Urinary bladder (tissue), 4 donors: ENCODE measurements at places on chromosomes 2 and 18.

GRCh38 chr2:128380961-128381938, 62.6 kb upstream of the HS6ST1 start:
- no peak for DNase-seq

GRCh38 chr18:77071711-77072292, 60.8 kb downstream of the MBP start:
- no peak for DNase-seq

DNA sequence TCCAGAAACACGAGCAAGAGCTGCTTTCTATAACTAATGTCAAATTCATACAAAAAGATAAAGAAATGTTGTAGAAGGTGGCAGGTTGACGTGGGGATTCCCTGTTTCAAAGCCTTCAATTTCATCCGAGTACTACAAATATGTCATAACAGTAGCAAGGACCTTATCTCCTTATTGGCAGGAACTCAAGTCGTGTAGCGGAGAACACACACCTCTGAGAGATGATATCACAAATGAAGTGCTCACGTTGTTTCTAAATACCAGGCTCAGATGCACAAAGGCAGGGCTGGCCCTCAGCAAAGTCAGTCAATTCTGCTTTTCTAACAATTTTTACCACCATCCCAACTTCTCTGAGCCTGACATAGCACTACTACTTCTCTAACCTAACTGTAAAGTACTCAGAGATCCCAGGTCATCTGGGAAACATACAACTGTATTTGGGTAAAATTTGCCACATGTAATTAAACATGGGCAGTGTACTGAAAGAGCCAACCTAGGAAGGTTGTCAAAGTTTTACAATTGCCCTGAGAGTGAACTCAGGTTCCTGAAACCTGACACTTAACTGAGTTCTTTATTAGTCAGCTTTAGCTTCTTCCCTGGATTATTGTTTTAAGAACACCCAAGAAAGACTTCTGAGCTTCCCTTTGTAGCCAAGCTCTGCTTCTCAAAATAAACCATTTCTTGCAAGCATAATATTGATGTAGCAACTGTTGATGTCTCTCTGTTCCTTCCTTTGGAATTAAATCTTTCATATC, 813.7 kb upstream of the ACVR2A start:
- DNase-seq: peak; percentile 37

DNA sequence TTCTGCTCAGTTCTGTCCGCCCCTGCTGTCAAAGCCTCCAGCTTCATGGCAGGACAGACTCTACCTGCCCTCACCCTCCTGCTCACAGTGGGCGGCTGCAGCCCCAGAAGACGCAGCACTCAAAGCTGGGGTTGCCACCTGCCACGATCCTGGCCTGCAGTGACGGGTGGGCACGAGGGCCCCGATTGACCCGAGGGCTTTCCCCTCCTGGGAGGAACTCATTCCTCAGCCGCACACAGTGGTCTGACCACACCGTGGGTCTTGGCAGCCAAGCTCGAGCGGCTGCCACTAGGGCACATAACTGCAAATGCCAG, 47.1 kb downstream of the HS6ST1 start:
- DNase-seq: no peak

DNA sequence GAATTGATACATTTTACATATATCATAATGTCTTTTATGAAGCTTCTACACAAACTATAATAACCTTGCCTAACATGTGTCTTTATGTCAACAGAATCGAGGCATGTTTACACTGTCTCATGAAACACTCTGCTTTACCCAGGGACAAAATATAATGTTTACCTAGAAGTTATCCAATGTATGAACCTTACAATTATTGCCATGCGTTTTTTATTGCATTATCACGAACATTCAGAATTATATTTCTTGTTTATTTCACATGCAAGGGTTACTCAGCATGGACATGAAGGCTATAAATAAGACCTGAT, 19.8 kb downstream of the LONRF2 start:
- no peak for DNase-seq

DNA sequence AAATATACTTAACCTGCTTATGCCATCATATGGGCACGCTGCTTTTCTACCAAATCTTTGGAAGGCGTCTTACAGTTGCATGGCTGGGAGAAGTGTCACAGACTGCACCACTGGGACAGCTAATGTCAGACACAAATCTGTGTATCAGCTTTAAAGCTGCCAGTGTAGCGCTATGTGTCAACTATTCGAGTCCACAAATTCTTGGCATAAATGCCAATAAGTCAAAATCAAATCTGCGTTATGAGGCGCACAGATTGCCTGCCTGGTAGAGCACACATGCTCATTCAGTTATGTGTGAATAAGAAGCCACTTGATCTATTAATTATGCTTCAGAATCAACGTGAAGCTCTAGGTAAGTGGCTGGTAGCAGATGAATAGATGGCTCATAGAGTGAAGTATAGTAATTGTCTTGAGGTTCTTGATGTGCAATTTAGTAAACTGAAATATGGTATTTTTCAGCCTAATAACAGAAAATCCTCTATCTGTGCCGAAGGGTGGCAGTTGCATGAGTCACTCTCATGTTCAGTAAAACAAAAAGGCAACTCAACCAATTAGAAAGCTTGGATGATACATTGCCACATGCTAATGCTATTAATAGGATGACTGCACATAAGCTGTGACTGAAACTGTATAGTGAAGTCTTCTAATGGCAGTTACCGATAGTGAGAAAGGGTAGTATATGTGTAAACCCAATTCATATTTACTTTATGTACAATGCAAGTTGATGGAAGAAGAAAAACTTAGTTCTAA, 52.0 kb downstream of the DCC start:
- DNase-seq: no peak

- no peak for DNase-seq
Measured at GRCh38 chr2:233867993-233868532, at the start of gene MSL3B. Gene MSL3B (minus strand): TSS chr2:233868386.

GRCh38 chr2:141522702-141523101, 608.1 kb downstream of the LRP1B start:
- no peak for DNase-seq

DNA sequence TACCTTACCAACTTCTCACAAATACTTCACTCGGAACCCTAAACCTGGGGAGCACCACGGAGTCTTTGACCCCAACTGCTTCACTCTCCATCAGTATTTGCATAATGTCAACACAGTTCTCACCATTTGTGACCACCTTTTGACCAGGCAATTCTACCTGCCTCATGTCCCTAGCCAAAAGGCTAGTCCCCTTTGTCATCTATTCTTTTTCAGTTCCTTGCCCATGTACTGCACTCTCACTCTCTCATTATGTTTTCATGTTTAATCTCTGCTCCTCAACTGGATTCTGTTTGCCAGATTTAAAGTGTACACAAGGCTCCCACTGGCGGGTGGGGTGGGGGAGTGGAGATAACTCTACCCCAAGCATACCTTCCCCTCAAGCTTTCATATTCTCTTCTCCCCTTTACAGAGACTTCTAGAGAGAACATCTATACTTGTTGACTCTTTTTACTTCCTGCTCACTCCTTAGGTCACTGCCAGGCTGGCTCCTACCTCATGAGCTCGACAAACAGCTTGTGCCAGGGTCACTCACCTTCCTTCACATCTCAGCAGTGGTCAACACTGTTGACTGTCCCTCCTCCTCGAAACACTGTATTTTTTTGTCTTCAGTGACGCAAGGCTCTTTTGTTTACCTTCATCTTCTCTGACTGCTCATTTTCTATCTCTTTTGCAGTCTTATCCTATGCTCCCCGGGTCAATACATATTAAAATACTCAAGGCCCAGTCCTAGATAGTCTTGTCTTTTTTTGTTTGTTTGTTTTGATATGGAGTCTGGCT, 88.7 kb upstream of the MAP4K3 start:
- DNase-seq: no peak

- DNase-seq: peak; percentile 67
Measured at GRCh38 chr2:186256540-186256939, 229.5 kb upstream of the ZC3H15 start.

DNA sequence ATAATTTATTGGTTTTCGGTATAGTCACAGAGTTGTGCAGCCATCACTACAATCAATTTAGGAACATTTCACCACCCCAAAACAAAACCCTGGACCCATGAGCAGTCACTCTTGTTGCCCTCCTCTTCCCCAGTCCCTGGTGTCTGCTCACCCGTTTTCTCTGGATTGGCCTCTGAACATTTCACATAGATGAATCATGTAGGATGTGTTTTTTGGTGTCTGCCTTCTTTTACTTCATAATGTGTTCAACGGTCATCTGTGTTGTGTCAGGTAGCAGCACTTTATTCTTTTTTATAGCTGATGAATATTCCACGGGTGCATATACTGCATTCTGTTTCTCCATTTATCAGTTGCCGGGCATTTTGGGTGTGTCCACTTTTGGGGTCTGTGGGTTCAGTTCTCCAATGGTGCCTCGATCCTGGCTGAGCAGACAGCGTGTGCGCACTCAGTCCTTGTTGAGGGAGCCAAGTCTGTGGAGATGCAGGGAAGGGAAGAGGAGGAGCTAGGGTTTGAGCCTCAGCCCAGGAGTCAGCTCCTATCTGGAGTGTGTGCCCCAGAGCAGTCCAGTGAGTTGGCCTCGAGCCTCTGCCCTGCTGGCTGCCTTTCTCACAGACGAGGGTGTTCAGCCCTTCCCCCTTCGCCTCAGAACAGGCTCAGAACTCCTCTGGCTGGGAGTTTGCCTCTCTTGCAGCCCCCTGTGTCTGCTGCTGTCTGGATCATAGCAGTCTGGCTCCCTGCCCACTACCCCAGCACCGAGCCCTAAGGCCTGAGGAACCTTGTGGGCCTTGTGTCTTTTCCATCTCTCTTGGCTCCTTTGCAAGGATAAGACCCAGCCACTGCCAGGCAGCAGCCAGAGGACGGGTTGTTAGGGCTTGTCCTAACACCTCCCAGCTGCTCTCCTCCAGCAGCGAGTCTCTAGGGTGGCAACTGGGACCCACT, 18.0 kb downstream of the C2orf74 start:
- peak; percentile 7 for DNase-seq

DNA sequence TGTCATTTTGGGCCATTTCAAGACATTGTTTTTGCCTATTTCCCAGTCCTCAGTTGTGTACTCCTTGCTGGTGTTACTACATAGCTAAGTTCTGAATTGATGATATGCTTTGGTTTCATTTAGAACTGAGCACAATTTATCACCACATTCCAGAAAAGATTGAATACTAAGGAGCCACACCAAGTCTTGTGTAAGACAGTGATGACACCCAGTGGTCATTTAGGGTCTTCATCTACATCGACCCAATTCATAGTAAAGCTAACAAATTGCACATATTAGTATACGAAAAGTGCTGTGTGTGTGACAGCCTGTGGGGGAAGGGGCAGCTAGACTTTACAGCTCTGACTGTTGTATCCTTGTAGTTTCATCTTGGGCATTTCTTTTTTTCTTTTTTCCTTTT, 10.9 kb upstream of the DLX2 start:
- DNase-seq: no peak

DNA sequence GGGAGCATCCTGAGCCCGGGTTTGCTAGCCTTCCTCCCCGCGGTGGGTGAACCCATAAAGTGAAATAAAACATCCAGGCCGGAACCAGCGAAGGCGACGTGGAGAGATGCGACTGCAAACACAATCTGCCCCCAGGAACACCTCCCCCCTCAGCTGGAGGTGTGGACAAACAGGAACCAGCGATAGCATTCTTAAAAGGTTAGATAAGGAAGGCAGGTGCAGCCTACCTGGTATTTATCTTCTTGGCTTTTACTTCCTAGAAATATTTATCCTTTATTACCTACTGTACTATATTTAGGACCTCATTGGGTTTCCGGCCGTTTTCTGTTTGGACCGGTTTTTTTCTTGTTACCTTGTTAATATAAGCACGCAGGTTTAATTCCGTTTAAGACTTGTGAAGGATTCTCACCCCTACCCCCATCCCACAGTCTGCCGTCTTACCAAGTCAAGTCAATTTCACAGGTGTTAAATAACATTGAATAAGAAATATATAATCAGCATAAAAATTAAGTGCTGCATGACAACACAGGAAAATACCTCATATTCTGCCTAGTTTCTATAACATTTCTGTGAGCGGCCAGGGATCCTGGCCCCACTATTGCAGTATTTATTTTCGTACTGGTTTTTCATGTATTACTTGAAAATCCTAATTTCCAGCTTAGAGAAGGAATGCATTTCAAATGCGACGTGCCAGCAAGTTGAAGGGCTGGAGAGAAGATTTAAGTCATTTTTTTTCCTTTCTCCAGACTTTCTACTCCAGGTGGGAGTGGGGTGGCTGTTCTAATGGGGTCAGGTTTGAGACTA, 224.0 kb upstream of the ID2 start:
- DNase-seq: no peak

- DNase-seq: no peak
Measured at GRCh38 chr2:161761160-161761559, 136.9 kb downstream of the SLC4A10 start.

- no peak for DNase-seq
Measured at GRCh38 chr2:637804-638203, 39.4 kb downstream of the TMEM18 start.

- no peak for DNase-seq
Measured at GRCh38 chr2:105291981-105292380, 37.6 kb downstream of the TGFBRAP1 start.

- DNase-seq: peak; percentile 78
Measured at GRCh38 chr2:177332026-177332991, 60.3 kb upstream of the AGPS start.

DNA sequence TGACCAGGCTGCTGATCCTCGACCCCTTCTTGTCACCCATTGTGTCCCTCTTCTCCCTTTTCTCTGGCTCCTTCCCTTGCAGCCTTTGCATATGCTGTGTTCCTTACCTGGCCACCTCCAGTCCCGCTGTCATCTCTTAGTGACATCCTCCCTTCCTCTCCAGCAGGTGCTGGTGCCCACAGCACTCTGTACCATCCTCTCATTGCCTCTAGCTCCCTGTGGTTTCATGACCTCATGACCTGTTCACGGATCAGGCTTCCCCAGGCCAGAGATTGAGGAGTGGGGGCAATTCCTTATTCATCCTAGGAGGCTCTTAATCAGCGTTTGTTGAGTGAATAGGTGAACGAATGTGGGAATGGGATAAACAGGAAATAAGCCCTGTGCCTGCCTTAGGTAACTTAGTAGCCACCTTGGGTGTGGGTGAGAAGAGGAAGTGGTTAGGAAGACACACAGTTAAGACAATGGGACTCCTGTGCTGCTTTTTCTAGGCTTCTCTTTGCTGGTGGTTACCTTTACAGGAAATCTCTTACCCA, 35.5 kb downstream of the ITGA6 start:
- DNase-seq: no peak

GRCh38 chr18:6714010-6714409, 15.5 kb upstream of the ARHGAP28 start:
- DNase-seq: no peak

DNA sequence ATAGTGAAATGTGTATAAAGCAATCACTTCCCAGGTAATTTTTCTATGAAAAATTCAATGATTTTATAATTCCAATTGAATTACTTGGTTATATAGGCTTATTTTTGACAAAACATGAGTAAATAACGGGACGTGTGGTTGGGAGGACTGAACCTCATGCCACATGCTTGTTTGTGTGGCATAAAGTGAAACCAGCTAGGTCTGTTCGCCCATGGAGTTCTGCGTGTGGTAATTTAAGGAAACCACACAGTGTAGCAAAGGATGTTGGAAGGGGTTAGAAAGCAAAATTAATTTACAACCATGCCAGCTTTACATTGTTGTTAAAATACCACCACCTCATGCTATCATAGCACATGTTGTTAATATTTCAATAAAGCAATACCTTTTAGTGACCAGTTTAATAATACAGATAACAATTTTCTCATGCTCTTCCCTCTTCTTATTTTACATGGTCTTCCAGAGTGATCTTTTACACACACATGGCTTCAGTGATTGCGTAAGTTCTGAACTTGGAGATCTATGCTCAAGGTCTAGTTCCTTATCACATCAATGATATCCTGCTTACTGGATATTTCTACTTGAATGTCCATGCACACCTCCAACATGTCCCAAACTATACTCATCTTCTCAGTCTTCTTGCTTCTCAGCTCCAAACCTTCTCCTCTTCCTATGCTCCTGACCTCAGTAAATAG, 156.4 kb upstream of the ITGA4 start:
- no peak for DNase-seq

- no peak for DNase-seq
Measured at GRCh38 chr2:45469314-45470099, 141.6 kb downstream of the SRBD1 start.
